ENCODE measurements at places on chromosomes 7 and 10. TPM values are rescaled to one million over a fixed set of nuclear protein-coding genes. Genes with fewer than 3 reads are reported as not detected.

The DNAH11 gene
- polyA plus RNA-seq, result 1.9 TPM

The TMEM236 gene
- polyA plus RNA-seq, result 0.24 TPM

The TTYH3 gene
- polyA plus RNA-seq, result 138 TPM

The HGF gene
- polyA plus RNA-seq, result 1.2 TPM

The LRIT1 gene
- polyA plus RNA-seq, result not detected
